ENCODE measurements at places on chromosomes 1 and 21. TPM values are rescaled to one million over a fixed set of nuclear protein-coding genes. Genes with fewer than 3 reads are reported as not detected.
A peak's percentile ranks its signal among the peaks of the same experiment; 100 is the strongest.

The AK5 gene
- total RNA-seq, result 10.9 TPM

The TCP10L gene
- total RNA-seq, result not detected

DNA sequence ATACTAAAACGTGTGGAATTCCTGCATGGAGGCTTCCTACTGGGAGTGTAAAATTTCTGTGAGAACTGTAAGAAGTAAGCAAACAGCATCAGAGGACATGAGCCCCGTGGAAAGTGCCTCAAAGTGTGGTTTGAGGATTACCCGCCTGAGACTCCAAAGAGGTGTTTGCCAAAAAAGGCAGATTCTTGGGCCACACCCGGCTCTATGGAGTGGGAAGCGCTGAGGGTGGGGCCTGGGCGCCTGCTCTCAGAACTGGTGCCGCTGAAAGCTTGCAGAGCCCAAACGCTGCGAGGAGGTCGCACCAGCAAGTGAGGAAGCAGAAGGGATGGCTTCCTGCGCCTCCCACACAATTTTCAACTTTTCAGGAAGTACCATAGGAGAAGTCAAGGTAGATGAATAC, 43.0 kb upstream of the PSEN2 start:
- peak; percentile 84 for DNase-seq

GRCh38 chr1:78651241-78651640, 1.6 kb downstream of the IFI44 start:
- DNase-seq, result peak; percentile 60

DNA sequence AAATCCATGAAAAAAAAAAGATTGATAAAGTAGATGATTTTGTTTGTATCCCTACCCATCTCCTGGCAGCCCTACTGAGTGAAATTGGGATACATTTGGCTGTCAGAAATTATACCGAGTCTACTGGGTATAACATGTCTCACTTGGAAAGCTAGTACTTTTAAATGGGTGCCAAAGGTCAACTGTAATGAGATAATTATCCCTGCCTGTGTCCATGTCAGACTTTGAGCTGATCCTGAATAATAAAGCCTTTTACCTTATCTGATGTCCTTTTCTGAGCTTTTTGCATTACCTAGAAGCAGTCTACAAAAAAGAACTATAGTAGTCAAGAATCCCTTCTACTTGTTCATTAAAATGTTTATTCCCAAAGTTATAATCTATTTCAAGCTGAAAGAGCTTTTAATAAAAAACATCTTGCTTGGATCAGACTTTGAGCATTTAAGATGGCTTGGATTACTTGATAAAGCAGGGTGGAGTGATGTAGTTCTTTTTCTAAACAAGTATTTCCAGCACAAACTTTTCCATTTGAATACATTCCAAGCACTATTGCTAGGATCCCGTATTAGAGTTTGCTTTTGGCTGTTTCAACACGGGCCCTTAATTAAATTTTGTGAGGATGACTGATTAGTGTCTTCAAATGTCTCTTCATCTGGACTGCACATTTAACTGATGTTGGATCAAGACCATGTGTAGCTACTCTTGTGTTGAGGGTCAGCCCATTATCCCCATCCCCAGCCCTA, 69.2 kb downstream of the DTL start:
- DNase-seq, result no peak

DNA sequence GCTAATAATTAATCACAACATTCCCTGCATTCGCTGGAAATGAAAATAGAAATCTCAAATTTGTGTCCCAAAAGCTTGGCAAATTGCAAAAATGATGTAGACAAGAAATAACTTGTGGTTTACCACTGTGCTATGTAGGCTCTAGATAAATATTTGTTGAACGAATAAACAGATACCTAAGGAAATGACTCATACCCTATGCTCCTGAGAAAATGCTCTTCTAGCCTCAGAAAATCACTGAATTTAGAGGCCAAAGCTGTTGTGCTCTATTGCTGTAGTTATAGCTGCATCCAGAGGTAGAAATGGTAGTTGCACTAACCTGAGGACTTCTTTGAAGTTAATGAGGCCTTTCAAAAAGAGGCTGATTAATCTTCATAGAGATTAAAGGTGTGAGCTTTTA, 142.0 kb upstream of the ZNHIT6 start:
- DNase-seq, result peak; percentile 1

- DNase-seq, result no peak
Observed at GRCh38 chr1:66831529-66832239, 30.6 kb upstream of the INSL5 start.

- DNase-seq, result no peak
Observed at GRCh38 chr1:228079601-228080263, 2.8 kb upstream of the ARF1 start.

DNA sequence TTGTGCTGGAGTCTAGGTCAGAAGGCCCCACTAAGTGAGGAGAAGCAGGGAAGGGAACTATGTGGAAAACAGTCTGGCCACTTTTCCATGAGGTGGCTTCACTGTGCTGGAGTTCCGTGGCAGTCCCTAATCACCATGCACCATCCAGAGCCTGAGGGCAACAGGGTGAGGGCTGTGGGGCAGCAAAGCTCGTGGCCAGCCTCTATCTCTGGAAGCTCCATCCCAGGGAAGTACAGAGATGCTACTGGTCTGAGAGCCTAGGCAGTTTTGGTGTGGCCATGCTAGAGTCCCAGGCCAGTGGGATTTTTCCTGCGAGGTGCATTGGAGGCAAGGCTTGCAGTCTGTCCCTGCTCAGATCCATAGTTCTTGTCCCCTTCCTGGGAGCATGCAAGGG, 157.3 kb upstream of the LRRC7 start:
- DNase-seq, result no peak

- no peak for DNase-seq
Observed at GRCh38 chr1:204587621-204588020, 71.4 kb downstream of the MDM4 start.

GRCh38 chr1:102715150-102715549, 393.2 kb downstream of the COL11A1 start:
- DNase-seq, result no peak

DNA sequence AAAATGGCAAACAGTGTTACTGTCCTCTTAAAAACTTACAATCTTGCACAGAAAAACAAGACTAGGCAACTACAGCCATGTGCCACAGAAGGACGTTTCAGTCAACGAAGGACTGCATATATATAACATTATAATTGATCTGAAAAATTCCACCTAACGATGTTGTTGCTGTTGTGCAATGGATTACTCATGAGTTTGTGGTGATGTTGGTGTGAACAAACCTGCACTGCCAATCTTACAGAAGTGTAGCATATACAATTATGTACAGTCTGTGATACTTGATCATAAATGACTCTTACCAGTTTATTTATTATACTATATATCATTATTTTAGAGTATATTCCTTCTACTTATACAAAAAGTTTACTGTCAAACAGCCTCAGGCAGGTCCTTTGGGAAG, 6.8 kb upstream of the VAMP4 start:
- no peak for DNase-seq
